ENCODE measurements at places on chromosomes 16 and 17. TPM values are rescaled to one million over a fixed set of nuclear protein-coding genes. Genes with fewer than 3 reads are reported as not detected.

GRCh38 chr16:47079860-47080259 lies 63.9 kb downstream of the NETO2 start:
- H3K27me3 ChIP-seq = no peaks in the 10 kb centered on the region
- H3K27ac ChIP-seq = no peak overlapping the region
- peaks cover 4% of the 10 kb centered on the region for H3K36me3 ChIP-seq
- H3K4me1 ChIP-seq = no peaks in the 10 kb centered on the region
- no peak for DNase-seq
- no peak overlapping the region for H3K4me3 ChIP-seq

DNA sequence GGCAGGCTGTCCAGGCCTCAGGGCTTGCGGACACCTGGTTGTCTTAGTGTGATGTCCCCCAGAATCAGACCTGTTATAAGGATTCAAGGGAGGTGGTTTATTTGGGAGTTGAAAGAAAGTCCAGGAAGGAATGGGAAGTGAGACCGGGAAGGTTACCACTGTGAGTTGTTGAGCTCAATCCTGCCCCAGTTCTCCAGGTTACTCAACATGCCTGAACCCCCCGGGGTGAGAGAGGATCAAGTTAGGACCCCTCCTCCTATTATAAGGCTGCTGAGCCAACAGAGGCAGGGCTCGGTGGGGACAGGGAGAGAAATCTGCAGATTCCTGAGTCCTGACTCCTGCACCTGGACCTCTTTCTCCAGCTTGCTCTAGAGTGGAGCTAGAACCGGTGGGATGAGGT lies 86.4 kb downstream of the MRM1 start:
- no peak for DNase-seq
- no peaks in the 10 kb centered on the region for H3K27me3 ChIP-seq
- no peak overlapping the region for H3K4me3 ChIP-seq
- no peaks in the 10 kb centered on the region for H3K36me3 ChIP-seq

- DNase-seq = no peak
- H3K36me3 ChIP-seq = no peaks in the 10 kb centered on the region
- no peak overlapping the region for H3K27ac ChIP-seq
- no peaks in the 10 kb centered on the region for H3K27me3 ChIP-seq
Measured at GRCh38 chr17:72351884-72352346, 231.1 kb downstream of the SOX9 start.

- no peaks in the 10 kb centered on the region for H3K27me3 ChIP-seq
- peaks cover 73% of the 10 kb centered on the region for H3K4me1 ChIP-seq
- peaks cover 24% of the 10 kb centered on the region for H3K36me3 ChIP-seq
- peak overlapping the region; percentile 46 for H3K4me3 ChIP-seq
- DNase-seq = no peak
Measured at GRCh38 chr17:59846394-59847165, 46.2 kb downstream of the TUBD1 start.

ACSF2 gene
- 15.0 TPM for total RNA-seq

GRCh38 chr16:59635674-59636073 lies 901.6 kb upstream of the GOT2 start:
- no peaks in the 10 kb centered on the region for H3K36me3 ChIP-seq
- no peaks in the 10 kb centered on the region for H3K27me3 ChIP-seq
- no peak overlapping the region for H3K27ac ChIP-seq
- DNase-seq = no peak
- H3K4me1 ChIP-seq = no peaks in the 10 kb centered on the region

B4GALNT2 gene
- not detected for total RNA-seq
